Esophagus squamous epithelium (tissue), 5 donors: ENCODE measurements at places on chromosomes 7 and 10.

DNA sequence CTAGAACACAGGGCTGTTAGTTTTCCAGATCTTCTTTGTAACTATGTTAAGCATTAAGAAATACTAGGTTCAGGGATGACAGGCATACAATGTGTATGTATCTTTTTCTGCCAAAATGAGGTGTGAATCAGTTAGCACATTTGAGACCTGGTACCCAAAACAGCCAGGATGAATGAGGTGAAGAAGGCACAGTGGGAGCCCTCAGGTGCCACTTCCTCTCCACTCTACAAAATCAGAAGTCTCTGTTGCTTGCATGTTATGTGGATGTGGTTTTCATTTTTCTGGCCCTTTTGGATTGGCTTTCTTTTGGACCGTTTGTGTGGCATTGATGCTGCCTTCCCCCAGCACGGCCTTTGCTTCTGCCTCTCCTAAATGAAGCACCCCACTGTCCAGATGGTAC, 15.4 kb upstream of the TBXAS1 start:
- H3K4me1 ChIP-seq, result no peaks in the 10 kb centered on the region
- no peak overlapping the region for H3K27ac ChIP-seq
- DNase-seq, result no peak
- H3K36me3 ChIP-seq, result no peaks in the 10 kb centered on the region

GRCh38 chr7:128672927-128673517, 930 bp downstream of the GARIN1A start:
- H3K27ac ChIP-seq, result no peak overlapping the region
- H3K4me3 ChIP-seq, result no peak overlapping the region
- no peaks in the 10 kb centered on the region for H3K27me3 ChIP-seq

GRCh38 chr10:75143353-75143752, 31.9 kb downstream of the SAMD8 start:
- H3K27ac ChIP-seq, result peak overlapping the region; percentile 78
- no peaks in the 10 kb centered on the region for H3K27me3 ChIP-seq
- H3K4me3 ChIP-seq, result no peak overlapping the region
- no peaks in the 10 kb centered on the region for H3K36me3 ChIP-seq
- no peak for DNase-seq

- no peak for DNase-seq
- H3K27ac ChIP-seq, result peak overlapping the region; percentile 86
- H3K4me1 ChIP-seq, result peaks cover 20% of the 10 kb centered on the region
Measured at GRCh38 chr7:139916717-139917395, 87.8 kb downstream of the TBXAS1 start.

- no peaks in the 10 kb centered on the region for H3K4me1 ChIP-seq
- no peaks in the 10 kb centered on the region for H3K27me3 ChIP-seq
- no peaks in the 10 kb centered on the region for H3K36me3 ChIP-seq
- H3K27ac ChIP-seq, result no peak overlapping the region
Measured at GRCh38 chr7:137129025-137129424, 214.5 kb downstream of the PTN start.

DNA sequence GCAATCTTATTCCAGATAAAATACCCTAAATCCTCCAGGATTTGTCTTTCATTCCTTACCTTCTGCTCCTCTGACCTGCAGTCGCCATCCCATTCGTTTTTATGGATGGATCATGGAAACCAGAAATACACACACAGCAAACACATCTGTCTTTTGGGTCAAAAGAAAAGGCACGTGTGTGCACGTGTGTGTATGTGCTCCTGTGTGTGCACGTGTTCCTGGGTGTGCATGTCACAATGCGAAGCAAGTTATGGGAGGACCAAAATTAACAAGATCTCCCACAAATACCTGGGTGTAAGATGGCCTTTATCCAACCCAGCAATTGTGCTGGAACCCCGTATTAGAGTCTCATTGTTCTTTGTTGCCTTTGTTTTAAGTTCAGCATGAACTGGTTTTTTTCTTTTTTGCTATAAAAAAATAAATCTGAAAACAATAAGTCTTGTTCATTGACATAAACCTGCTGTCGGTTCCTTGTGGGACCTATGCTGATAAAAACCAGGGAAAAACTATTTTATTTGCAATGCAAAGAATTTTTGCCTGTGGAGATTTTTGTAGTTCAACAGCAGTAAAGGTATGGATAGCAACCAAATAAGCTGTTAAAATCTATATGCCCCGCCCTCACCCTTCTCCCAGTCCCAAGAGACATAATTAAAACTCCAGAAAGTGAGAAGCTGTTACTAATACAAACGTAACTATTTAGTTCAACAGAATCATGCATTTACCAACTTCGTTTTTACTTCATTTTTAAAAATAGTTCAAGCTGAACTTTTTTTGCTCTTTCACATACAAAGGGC, 229.6 kb downstream of the CREB5 start:
- H3K36me3 ChIP-seq, result no peaks in the 10 kb centered on the region
- DNase-seq, result no peak
- no peaks in the 10 kb centered on the region for H3K27me3 ChIP-seq
- peaks cover 9% of the 10 kb centered on the region for H3K4me1 ChIP-seq

DNA sequence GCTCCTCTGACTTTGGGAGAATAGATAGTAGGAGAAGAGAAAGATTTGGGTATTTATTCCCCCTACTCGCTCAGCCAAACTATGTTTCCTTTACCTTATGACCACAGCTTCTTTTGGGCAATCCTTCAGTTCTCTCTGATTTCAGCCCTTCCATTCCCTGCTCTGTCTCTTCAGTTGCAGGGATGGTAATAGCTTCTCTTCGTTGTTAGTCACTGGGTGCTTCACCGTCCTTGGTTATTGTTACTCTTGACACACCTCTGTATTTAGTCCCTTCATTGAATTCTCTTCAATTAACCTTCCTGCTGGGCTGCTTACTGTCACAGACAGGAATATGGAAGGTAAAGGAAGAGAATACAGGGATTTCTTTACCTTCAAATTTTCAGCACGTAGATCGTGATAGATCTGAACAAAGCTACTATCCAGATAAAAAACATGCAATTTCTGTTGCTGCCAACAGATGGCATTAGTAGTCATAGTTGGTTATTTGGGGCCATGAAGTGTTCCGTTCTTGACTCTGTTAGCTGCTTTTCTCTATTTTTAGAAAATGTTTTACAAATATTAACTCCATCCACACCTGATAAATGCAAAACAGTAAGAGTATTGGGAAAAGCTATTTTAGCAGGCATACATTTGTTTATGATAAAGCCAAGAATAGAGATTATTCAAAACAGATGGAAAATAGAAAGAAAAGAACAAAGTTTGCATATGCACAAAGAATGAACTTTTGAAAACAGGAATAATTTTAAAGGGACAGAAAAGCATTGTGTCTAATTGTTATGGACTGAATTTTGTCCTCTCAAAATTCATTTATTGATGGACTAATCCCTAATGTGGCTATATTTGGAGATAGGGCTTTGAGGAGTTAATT, 14.0 kb upstream of the PTTG1IP2 start:
- no peaks in the 10 kb centered on the region for H3K36me3 ChIP-seq
- DNase-seq, result no peak
- H3K4me1 ChIP-seq, result no peaks in the 10 kb centered on the region

DNA sequence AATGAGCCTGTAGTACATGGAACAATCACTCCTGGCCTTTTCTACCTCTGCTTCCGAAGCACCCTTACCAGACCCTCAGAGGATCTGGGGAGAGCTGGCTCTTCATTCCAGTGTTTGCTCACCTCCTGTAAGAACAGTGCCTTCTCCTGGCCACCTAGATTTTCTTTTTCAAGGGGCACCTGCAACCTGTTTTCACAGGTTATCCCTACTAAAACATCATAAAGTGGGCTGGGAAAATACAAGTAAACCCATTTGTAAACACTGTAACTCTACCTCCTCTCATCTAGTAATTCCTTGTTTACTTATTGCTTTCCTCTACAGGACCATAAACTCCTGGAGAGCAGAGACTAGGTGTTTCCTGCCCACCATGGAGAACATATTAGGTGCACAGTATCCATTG, 1.1 kb downstream of the PIK3AP1 start:
- no peak for DNase-seq
- H3K4me3 ChIP-seq, result no peak overlapping the region
- no peak overlapping the region for H3K27ac ChIP-seq
- H3K4me1 ChIP-seq, result peaks cover 14% of the 10 kb centered on the region
- H3K36me3 ChIP-seq, result no peaks in the 10 kb centered on the region

DNA sequence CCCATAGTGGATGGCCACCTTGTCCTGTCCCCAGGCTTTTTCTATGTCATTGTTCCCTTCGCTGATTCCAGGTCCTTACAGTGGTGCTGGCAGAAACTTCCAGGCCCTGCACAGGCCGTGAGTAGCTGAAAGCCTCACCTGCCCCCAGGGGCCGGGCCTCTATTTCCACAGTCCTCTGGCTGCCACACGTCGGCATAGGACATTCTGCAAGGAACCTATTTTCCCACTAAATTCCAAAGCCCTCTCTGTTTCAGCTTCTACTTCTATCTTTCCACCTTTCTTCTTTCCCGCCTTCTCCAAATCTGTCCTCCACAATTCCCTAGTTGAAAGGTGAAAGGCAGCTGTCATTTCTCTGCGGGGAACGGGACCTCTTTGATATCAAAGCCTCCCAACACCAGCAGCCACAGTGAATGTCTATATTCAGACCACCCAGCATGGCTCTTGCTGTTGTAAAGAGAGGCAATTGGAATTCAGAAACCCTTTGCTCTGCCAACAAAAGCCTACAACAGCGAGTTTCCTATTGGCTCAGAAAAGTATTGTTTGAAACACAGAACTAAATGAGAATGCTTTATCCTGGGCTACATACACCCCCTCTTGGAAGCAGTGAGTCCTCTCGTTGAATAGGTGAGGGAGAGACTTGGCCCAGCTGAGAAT, 607.7 kb downstream of the GALNT17 start:
- H3K4me3 ChIP-seq, result no peak overlapping the region
- no peak overlapping the region for H3K27ac ChIP-seq
- peaks cover 5% of the 10 kb centered on the region for H3K27me3 ChIP-seq
- H3K36me3 ChIP-seq, result no peaks in the 10 kb centered on the region
- H3K4me1 ChIP-seq, result no peaks in the 10 kb centered on the region
- no peak for DNase-seq

DNA sequence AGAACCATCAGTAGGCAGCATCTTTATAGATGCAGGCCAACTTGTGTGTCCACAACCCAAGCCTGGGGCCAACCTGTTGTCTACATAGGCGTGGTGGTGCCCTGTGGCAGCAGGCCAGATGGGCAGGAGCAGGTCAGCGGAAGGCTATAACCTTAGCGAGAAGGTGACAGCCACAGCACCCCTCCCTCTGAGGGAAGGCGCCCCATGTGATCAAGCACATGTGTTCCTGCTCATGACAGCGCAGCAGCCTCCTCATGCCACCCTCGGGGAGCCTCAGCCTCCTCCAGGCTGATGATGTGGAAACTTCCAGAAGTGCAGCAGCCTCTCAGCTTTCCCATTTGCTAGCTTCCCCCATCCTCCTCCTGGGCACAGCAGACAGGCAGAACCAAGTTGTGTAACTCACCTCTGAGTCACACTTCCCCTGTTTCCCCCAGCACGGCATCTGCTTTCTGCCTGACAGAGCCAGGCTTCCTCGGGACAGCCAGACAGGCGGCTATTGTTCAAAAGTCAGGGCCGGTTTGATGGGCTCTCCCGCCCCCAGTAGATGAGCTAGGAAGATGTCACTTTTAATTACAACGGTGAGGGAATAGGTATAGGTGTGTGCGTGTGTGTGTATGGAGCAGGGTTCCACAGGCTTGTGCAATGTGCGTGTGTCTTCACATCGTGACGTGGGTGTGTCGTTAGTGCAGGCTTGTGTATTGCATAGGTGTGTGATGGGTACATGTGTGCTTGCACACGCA, 312.0 kb upstream of the ZMIZ1 start:
- H3K27me3 ChIP-seq, result no peaks in the 10 kb centered on the region
- DNase-seq, result peak; percentile 37
- peak overlapping the region; percentile 76 for H3K27ac ChIP-seq
- H3K4me3 ChIP-seq, result no peak overlapping the region
- H3K4me1 ChIP-seq, result peaks cover 23% of the 10 kb centered on the region
- no peaks in the 10 kb centered on the region for H3K36me3 ChIP-seq

- H3K36me3 ChIP-seq, result no peaks in the 10 kb centered on the region
- H3K27me3 ChIP-seq, result no peaks in the 10 kb centered on the region
- no peak for DNase-seq
- H3K4me3 ChIP-seq, result no peak overlapping the region
- no peak overlapping the region for H3K27ac ChIP-seq
- H3K4me1 ChIP-seq, result peaks cover 6% of the 10 kb centered on the region
Measured at GRCh38 chr10:391305-391704, 256.1 kb downstream of the ZMYND11 start.

- H3K4me1 ChIP-seq, result no peaks in the 10 kb centered on the region
- no peak for DNase-seq
- no peaks in the 10 kb centered on the region for H3K27me3 ChIP-seq
- no peaks in the 10 kb centered on the region for H3K36me3 ChIP-seq
Measured at GRCh38 chr7:23971031-23971430, 261.0 kb downstream of the STK31 start.

DNA sequence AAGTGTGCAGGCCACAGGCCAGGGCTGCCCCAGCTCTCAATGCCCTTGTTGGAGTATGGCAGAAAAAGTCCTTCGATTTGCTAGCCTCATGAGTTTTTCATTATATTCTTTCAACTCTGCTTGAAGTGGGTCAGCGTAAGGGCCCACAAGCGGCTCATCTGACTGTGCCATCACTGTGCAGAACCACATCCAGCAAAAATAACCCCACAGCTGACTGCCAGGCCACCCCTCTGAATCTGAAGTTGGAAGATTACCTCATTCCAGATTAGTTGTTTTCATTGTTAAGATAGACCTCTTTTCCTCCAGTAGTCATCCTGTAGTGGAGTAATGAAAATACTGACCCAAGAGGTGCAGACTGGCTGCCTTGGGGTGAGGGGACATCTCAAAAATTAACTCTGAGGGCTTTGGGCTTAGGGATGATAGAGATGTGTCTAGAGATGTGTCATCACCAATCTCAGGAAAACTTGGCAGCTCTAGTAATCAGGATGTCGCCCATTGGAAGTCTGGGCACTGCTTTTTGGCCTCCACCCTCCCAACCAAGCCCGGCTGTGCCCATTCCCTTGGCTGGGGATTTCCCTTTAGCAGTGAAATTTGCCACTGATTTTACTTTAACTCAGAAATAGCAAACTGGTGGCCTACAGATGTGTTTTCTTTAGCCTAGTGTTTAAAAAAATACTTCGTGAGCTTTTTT, 164.3 kb downstream of the LCOR start:
- no peak overlapping the region for H3K27ac ChIP-seq
- no peaks in the 10 kb centered on the region for H3K27me3 ChIP-seq
- H3K4me1 ChIP-seq, result peaks cover 4% of the 10 kb centered on the region
- no peak for DNase-seq
- H3K4me3 ChIP-seq, result no peak overlapping the region

GRCh38 chr7:128150223-128150865, 90.7 kb upstream of the LEP start:
- H3K36me3 ChIP-seq, result no peaks in the 10 kb centered on the region
- H3K4me1 ChIP-seq, result no peaks in the 10 kb centered on the region
- no peak overlapping the region for H3K27ac ChIP-seq
- no peak for DNase-seq

DNA sequence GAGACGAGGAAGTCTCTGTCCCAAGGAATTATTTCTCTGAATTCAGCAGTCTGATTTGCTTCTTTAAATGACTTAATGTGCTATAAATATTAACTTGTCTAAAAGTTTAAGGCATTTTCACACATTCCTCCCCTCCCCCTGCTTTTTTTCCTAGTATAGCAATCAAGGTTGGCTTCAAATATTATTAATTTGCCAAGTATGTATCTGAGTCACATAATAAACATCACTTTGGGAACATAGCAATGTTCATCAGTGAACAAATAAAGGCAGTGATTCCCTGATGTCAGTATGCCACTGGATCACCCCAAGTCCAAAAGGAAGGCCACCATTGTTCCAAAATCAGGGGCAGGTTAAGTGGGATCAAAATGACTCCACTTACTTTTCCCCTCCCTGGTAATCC, 40.5 kb downstream of the PDE6C start:
- H3K36me3 ChIP-seq, result no peaks in the 10 kb centered on the region
- no peaks in the 10 kb centered on the region for H3K4me1 ChIP-seq
